ENCODE measurements at places on chromosomes 2 and 18. TPM values are rescaled to one million over a fixed set of nuclear protein-coding genes. Genes with fewer than 3 reads are reported as not detected.

Gene LAMA3
- polyA plus RNA-seq: 1.6 TPM

DNA sequence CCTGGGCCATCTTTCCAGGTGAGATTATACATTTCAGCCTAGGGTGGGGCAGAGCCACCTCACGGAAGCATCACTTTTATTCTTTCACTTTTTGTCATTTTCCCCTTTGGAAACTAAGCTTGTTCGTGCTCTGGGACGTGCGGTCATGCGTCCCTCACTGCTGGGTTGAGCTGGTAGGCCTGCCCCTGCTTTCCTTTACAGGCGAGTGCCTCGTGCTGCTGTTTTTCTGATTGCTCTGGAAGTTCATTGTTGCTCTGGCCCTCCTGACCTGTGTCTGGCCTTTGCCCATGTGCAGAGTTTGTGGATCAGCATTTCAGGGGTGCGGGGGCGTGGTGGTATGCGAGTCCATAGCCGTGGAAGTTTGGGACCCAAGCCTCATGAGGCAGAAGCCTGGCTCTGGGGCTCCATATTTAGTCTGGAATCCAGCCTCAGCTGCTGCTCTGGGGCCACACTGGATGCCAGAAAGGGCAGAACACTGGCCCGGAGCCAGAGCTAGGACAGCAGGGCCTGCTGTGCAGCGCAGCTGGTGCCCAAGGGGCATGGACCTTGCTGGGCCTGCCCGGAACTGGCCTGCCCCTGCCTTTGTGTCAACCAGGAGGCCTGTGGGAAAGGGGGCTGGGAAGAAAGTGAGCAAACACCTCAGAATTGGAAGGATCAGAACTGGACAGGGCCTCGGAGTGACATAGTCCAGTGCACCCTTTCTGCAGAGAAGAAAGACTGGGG lies 51.1 kb downstream of the CTIF start:
- no peak for DNase-seq

DNA sequence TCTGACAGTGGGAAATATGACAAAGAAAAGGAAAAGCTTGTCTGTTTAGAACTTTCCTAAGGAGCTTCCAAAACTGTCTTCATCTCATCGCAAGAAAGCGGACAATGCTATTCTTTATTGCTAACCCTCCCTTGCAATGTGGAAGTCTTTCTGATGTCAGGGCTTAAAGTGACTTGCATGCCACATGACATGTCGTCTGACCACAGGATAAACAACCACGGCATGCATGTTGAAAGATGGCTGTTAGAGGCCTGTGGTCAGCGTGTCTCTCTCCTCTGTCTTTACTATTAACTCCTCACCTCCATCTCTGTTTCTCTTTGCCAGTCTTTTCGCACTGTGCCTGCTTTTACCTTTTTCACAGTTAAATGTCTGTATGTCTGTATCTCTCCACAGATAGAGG lies 389.8 kb downstream of the LNPK start:
- no peak for DNase-seq

Gene B3GNT7
- polyA plus RNA-seq: 2.5 TPM

DNA sequence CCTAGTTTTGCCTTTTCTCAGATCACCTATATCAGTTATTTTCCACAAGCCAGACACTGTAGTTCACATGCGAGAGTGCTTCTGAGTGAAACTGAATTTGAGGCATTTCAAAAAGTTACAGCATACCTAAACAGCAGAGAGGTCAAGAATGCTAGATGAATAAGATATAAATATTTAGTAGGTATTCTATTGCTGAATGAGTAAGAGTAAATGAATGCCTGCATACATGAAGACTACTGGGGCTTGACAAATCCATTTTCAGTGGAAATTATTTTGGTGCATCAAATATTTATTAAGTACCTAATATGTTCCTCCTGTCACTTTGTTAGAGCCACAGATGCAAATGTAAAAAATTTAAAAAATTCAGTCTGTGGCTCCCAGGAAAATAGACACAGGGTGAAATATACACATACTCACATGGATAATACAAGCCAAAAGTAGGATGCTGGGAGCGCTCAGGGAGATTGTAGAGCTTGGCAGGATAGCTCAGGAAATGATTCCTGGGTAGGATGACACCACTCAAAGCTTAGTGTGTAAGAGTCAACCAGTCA lies 27.6 kb upstream of the CDC42EP3 start:
- DNase-seq: no peak

- DNase-seq: no peak
Measured at GRCh38 chr2:179594268-179595112, 266.9 kb downstream of the ZNF385B start.

Gene PLA2R1
- 65.5 TPM for polyA plus RNA-seq

Gene LRRTM1
- polyA plus RNA-seq: 19.4 TPM
